ENCODE measurements at places on chromosomes 12 and 14.
A peak's percentile ranks its signal among the peaks of the same experiment; 100 is the strongest.

DNA sequence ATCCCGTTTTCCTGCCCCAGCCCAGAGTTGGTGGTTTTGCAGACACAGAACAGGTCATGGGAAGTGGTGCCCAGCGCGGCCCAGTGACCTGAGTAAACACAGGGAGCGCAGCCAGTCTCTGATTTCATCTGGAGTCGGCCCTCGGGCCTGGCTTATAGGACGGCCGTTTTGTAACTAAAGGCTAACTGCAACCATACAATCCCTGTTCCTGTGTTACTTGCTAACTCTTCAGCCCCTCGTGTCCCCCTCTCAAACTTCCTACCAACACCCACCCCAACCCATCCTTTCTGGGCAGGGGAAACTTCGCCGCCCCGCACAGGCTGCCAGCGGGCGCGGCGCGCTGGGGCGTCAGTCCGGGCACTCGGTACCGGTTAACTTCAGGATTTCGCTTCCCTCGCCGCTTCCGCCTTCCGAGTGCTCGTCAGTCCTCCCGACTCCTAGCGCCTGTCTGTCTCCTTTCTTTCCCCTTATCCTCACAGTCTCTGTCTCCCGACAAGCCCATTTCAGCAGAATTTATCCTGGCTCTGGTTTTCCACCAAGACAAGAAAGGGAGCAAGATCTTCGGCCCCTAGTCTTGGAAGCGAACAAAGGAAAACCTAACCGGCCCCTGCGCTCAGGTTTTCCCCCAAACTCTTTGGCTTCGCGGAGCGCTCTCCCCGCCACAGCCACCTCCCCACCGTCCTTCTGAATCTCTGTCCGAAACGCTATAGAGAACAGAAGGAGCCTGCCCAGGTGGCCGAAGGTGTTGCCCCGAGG, 2.0 kb downstream of the SIX1 start:
- DNase-seq = peak; percentile 51

- no peak for DNase-seq
Measured at GRCh38 chr14:99755629-99756603, 37.3 kb upstream of the EML1 start.

DNA sequence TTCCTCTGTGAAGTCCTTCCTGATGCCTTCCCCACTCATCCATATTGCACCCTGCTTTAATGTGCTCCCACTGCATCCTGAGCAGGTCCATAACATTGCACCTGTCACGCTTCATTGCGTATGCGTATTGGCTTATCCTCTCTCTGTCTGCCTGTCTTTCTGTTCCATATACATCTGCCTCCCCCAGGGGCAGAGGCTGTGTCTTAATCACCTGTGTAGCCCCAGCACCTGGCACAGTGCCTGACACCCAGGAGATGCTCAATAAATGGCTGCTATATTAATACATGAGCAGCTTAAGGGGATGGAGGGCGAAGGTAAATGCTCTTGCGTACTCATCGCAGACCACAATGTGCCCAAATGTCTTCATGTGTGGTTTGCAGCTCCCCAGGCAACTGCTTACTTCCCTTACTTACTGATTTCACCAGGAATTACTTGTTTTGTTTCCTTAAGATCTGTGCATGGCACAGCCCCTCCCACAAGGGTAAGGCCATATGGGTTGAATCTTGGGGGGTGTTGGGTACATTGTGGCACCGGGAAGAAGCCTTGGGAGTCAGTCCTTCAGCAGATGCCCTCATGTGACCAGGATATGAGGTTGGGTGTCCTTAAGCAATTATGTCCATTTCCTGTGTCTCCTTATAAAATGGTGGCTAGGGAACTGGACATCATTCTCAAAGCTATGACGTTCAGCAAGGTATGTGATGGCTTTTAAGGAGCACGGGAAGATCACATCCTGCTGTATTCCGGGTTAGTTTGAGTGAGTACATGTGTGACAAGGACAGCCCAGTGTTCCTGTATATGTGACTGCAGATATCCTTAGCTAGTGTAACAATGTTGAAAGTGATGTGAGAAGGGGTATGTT, 848 bp upstream of the CPNE6 start:
- no peak for DNase-seq

GRCh38 chr12:75913502-75914351, 117.8 kb downstream of the PHLDA1 start:
- no peak for DNase-seq

DNA sequence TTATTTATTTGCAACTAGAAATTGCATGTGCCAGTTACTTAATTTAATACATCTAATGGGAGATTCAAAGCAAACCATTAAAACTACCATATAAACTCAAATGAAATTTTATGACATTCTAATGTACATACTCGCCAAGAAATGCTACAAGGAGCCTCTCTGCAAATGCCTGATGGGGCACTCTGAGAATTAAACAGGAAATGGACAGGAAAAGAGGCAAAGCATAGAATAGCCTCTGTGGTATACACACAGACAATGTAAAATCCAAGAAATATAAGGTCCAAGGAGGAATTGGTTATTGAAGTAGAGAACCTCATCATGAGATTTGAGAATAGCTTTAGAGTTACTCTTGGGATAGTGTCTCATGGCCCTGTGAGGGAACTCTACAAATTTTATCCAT, 41.2 kb downstream of the RAB21 start:
- DNase-seq = no peak

DNA sequence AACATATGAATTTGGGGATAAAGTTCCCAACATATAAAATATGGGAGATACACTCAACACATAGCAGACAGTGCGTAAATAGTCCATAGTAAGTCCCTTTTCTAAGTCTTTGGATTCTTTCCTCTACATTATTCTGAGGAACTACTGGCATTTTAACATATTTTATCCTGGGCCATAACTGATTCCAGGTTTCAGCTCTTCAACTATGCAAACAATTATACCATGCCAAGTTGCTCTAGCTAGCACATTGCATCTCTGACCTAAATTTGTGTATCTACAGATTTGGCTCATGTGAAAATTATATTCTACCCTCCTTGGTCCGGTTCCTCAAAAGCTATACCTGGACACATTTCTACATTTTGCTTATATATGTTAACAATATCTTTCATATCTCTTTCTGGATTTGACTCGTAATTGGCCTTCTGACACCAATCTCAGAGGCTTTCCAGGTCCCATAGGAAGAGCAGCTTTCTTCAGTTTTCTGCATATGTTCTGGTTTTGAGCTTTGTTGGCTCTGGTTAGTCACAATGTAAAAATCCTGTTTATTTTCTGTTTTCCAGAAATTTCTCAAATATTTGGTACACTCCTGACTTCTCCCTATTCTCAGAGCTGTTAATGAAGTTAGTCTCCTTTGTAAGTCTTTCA, 305.4 kb downstream of the BMP4 start:
- DNase-seq = no peak

GRCh38 chr14:99534863-99535262, 53.7 kb downstream of the CCNK start:
- DNase-seq = no peak

DNA sequence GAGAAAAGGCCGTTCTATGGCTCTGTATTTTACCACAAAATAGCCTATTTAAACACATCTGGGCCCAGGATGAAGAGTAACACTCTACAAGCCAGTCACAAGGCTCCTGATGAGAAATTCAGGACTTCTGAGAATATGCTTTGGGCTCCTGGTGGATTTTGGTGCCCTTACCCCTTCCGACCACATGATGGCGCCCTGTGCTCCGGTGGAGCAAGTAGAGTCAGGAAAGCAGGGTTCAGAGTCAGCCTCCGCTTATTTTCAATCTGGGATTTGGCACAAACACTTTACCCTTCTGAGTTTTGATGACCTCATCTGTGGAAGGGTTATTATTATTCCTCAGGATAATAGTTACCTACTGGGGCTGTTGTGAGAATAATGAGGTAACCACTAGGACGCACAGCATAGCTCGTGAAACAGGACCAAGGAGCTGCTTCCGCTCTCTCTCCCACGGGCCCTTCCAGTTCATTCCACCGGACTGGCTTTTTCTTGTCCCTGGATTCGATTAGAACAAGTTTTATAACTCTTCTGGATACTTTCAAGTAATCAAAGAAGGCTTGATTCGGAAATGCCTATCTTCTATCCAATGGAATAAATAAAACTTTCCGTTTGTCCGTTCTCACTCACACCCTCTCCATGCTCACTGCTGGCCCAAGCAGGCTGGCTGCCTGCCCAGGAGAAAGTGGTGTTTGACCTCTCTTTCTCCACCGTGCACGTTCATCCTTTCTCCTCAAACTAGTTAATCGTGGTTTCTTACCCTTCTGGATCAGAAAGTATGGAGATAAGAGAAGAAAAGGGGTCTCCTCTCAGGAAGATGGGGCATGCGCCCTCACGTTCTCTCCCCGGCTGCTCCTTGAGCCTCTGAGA, 104.6 kb downstream of the GALC start:
- peak; percentile 35 for DNase-seq

GRCh38 chr12:92571844-92572543, 130.8 kb upstream of the PLEKHG7 start:
- no peak for DNase-seq

DNA sequence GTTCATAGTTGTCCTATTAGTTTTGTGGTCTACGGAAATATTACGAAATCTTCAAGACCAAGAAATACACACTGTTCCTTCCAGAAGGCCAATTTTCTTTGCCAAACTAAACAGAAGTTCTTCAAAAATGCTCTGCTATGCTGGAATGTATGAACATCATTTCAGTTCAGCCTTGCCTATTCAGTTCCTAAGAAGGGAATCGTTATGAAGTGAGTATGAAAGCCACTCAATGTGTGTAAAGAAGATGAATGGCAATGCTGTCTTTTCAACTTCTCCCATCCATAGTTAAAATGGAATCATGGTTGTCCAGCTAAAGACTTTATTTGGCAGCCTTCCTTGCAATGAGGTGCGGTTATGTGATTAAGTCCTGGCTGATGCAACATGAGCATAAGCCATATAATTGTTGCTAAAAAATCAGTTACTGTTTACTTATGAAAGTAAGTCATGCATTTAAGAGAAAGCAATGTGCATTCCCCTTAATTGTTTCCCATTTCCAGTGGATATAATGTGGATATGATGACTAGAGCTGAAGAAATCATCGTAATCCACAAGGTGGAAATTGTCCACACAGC, 73.8 kb upstream of the PTPRR start:
- DNase-seq = no peak

DNA sequence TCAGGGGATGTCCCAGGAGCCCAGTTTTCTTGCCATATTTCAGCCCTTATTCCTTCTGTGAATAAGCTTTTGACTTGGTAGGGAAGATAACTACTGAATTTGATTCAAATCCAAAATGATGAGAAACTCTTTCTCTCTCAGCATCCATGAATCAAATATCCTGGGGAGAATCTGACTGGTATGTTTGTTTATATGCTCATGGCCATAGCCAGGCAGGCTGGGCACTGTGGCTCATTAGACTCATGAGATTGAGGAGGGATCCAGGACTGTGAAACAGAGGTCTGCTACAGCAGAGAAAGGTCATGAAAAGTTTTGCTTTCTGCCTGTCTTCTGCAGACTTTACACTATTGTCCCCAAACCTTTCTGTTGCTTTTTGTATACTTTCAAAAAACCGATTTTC, 346.4 kb upstream of the ATP2B1 start:
- no peak for DNase-seq

GRCh38 chr14:90402016-90402415, 5.2 kb downstream of the CALM1 start:
- peak; percentile 59 for DNase-seq

- no peak for DNase-seq
Measured at GRCh38 chr14:71597287-71597920, 334.8 kb upstream of the RGS6 start.

DNA sequence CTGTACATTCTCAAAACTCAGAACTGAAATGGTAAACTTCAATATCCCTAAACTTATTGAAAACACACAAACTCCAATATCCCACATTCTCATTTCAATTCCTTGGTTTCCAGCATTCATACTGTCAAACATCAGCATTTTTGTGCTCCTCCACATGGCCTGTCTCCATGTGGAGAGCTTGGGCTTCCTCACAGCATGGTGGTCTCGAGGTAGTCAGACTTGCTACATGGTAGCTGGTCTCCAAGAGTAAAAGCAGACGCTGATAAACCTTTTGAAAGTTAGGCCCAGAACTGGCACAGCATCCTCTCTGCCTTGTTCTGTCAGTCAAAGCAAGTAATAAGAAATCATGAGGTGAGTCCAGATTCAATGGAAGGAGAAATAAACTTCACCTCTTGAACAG, 70.5 kb downstream of the VCPKMT start:
- no peak for DNase-seq

- peak; percentile 68 for DNase-seq
Measured at GRCh38 chr12:6684609-6685008, 4.6 kb downstream of the ZNF384 start.

DNA sequence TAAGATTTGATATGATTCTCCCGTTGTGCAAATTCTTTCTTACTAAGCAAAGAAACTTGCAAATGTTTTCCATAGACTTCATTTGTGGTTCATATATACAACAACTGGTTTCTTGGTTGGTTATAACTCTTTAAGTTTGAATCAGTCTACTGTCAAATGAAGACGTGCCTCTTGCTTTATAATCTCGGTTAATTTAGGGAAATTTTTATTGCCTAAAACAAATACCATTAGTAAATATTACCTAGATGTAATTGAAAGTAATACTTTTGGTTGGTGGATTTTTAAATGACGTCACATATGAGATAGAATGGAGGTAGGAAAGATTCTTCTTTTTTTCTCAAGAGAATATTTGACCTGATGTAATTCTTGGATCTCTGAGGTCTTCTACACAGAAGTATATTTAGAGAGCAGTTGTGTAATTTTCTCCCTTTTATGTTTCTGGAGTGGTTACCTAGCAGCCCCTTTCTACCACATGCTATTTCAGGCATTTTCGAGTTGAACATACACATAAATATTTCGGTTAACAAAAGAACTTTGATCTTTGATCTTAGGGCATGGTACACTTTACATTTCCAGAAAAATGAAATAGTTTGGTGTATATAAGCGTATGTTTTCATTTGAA, 1.7 kb downstream of the ATF7IP start:
- DNase-seq = peak; percentile 85

GRCh38 chr14:104341532-104342434, 203.4 kb downstream of the KIF26A start:
- peak; percentile 34 for DNase-seq

- DNase-seq = no peak
Measured at GRCh38 chr14:103694572-103695026, 20.7 kb downstream of the XRCC3 start.

GRCh38 chr12:105270671-105271255, 34.8 kb upstream of the APPL2 start:
- no peak for DNase-seq

DNA sequence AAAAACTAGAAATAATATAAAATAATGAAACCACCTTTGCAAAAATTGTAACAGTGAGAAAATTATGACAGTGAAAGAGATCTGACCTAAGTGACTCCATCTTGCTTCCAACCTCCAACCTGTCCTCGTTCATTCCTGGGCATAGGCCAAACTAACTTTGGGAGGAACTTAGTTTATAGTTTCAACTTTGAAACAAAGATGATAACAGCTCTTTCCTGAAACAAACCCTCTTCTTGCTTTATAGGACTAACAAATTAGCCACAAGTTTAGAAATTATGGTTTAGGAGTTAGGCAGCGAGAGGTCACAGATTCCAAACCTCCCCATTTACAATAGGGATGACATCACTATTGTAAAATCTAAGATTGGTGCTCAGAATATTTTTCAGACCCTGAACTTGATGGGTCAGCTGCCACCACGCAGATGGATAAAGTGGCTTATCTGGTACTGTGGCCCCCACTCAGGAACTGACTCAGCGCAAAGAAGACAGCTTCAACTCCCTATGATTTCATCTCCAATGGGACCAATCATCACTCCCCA, 32.8 kb upstream of the OR10AD1 start:
- DNase-seq = no peak
